ENCODE measurements at places on chromosomes 5 and 9.
A peak's percentile ranks its signal among the peaks of the same experiment; 100 is the strongest.

GRCh38 chr9:79383096-79383495 lies 188.7 kb upstream of the TLE4 start:
- no peak for DNase-seq

- DNase-seq, result no peak
Observed at GRCh38 chr5:100520348-100520747, 14.8 kb upstream of the FAM174A start.

DNA sequence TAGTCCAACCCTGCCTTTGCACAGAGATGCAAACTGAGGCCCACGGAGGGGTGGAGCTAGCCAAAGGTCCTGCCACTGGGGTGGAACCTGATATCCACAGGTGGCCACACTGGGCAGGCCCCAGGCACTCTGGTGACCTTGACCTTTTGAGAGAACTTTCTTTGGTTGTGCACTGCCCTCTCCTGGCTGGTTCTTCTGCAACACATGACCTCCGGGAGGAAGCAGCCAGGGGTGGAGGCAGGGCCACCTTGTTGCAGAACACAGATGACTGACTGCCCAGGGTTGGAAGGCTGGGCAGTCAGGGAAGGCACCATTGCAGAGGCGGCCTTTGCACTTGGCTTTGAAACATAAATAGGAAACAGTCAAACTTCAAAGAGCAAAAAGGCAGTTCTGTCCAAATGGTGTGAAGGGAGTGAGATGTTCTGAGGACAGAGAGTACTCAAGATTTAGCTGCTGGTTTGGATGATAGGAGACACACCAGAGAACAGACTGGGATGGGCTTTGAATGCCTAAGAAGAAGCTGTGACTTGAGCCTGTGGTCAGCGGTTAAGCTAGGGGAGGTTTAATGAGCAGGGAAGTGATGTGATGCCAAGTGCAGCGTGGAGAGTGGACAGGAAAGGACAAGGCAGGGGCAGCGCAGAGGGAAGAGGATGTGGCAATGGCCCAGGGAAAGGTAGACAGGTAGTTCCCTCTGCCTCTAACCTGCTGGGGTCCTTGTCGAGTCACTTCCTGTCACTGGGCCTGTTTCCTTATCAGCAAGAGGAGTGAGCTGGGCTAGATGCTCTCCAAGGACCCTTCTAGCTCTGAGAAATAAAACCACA lies 6.8 kb upstream of the TCOF1 start:
- DNase-seq, result peak; percentile 51

DNA sequence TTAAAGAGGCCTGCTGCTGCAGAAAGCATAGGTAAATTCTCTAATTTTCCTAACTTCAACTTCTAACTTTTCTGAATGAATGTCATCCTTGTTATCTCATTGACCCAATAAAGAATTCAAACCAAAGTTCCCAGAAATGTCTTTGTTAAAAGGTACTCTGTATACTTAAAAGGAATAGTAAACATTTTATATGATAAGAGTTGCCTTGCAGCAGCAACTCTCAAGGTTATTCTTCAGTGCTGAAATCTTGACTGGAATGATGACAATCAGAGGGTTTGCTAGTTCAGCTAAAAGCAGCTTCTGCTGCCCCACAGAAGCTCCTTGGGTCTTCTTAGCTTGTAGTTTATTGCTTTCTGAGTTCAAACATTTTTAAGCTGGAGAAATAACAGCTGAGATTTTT lies 28.3 kb downstream of the FGF10 start:
- no peak for DNase-seq

DNA sequence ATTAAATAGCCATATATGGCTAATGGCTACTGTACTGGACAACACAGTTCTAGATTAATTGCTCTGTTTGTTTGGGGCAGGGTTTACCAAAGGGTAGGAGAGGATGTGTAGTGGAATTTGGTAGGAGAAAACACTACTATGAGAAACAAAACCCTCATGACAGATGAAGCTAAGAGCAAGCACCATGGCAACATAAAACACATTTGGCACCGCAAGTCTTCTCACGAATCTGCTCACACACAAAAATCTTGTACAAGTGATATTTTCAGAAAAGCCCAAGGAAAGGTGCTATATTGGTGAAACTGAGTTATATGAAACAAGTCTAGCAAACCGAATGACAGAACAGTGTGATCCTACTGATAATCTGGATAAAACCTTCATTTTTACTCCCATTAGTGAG lies 38.5 kb downstream of the CSF2 start:
- no peak for DNase-seq
